ENCODE measurements at places on chromosomes 3 and 15.

- no peak for DNase-seq
Observed at GRCh38 chr3:99850608-99851007, 32.9 kb downstream of the CMSS1 start.

DNA sequence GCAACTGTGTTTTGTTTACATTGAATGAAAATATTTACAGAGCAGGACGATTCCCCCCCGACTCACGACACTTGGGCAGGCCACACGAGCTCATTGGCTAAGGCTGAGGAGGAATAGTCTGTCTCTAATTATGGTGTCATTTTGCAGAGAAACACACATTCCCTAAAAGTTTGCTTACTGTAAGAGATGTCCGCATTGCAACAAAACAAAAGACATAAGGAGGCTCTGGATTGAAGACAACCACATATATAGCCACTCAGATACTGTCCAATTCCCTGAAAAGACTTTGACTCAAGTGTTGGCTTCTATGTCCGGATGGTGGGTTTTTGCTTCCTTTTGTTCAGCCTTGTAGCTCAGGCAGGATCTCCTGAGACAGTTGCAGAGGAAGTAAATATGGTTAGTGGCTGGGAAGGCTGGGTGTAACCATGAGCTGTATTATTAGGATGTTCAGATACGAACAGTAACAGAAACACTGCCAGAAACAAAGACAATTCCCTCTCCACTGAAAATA, 170.4 kb downstream of the KLHL25 start:
- no peak for DNase-seq

DNA sequence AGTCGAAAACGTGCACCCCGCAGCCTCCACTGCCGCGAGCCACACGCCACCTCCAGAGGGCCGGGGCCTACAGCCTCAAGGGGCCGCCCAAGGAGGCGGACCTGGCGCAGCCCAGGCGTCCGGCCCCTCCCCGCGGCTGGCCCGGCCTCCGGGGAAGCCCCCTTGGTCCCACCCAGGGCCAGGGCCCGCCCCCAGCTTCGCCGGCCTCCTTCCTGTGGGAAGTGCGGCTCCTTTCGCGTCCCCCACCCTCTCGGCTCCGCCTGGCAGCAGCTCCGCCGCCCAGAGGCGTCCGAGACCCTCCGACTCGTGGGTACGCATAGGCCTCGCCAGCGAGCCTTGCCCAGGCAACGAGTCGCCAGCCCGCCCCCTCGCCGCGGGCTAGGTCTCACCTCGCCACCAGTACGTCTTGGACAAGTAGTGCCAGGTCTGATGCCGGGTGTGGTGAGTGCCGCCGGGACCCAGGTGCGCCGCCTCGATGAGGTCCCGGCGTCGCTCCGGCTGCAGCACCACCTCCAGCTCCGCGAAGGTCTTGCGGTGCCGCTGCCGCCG, 642 bp downstream of the ZBTB11 start:
- DNase-seq = peak; percentile 91

DNA sequence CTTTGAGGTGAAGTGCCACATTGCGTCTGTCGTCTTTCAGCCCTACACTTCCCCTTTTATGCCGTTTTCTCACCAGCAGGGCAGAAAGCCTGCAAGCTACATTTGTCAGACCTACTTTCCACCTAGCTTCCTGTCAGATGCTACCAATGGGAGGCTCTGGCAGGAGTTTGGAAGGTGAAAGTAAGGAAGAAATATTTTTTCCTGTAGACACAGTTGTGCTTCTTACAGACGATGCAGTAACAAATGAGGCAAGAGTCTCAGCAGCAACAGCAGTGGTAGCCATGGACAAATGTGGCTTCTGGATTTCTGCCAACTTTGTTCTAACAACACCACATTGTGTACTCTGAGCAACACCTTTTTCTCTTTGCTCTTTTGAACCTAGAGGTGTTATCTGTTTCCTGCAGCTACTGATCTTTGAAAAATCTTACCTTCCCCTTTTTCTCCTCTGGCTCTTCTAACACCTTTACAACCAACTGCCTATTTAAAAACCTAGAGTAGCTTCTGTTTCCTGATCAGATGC, 70.6 kb upstream of the STT3B start:
- no peak for DNase-seq

GRCh38 chr3:189664311-189664710, 33.1 kb downstream of the TP63 start:
- DNase-seq = peak; percentile 93

DNA sequence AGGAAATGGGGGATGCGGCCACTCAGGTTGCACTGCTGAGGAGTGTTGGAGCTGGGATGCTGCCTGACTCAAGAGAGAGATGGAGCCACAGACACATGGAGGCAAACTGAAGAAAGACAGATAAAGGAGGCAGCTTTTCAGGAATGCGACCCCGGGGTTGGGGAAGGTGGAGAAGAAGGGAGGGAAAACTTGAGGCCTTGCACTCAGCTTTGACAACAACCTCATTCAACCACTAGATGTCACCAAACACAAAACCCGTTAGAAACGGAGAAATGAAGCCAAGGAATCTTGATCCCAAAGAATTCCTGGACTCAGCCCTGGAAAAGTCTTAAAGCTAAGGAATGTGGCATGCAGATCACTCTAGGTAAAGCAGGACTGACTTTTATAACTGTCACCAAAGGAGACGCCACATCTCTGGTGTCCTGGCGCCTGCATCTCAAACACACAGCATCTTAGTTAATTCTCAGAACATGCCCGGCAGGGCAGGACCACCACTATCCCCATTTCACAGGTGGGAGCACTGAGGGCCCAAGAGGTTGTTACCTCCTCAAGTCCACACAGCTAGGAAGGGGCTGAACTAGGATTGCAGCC, 59.6 kb upstream of the LMCD1 start:
- peak; percentile 72 for DNase-seq

- DNase-seq = no peak
Observed at GRCh38 chr3:32428092-32429068, 36.7 kb downstream of the CMTM7 start.

DNA sequence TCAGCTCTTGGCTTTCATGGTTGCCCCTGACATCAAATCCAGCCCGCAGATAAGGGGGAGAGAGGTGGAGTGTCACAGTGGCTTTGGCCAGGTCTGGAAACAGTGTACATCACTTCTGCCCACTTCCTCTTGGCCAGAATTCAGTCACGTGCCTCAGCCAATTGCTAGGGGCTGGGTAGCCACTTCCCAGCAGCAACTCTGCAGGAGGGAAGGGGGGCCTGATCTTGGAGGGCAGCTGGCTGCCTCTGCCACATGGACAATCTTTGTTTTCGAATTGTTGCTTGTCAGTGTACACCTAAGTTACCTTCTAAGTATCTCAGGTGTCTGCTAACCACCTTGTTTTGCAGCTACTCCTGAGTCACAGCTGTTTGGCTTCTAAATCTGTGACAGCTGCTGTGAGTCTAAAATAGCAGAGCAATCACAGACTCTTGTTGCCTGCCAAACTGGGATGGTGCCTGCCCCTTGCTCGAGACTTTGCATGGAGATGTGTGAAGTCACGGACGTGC, 41.0 kb upstream of the LIMD1 start:
- no peak for DNase-seq

GRCh38 chr3:169315996-169316395, 347.5 kb downstream of the MECOM start:
- no peak for DNase-seq
